ENCODE measurements at places on chromosomes 5 and 9.

DNA sequence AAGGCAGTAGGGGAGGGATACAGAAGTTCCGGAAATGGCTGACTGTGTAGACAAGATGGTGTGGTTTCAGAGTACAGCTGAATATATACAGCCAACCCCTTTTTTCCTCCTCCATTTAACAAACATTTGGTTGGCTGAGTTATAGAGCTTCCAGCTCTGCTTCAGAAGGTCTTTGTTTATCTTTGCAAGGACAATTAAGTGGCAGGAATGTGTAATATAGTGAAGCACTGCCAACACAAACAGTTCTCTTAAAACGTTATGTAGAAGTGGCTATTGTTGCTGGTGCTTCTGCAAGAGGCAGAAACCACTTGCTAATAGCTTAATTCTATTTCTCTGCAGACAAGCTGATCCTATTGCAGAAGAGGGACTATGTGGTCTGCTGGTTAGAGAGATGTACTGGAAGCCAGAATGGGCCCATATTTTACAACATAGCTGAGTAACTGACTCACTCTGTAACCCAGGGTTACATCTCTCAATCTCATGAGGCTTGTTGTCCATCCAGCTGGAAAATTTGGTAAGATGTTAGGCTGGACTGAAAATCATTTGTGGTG is 62.7 kb upstream of the OSMR start:
- no peak for DNase-seq

DNA sequence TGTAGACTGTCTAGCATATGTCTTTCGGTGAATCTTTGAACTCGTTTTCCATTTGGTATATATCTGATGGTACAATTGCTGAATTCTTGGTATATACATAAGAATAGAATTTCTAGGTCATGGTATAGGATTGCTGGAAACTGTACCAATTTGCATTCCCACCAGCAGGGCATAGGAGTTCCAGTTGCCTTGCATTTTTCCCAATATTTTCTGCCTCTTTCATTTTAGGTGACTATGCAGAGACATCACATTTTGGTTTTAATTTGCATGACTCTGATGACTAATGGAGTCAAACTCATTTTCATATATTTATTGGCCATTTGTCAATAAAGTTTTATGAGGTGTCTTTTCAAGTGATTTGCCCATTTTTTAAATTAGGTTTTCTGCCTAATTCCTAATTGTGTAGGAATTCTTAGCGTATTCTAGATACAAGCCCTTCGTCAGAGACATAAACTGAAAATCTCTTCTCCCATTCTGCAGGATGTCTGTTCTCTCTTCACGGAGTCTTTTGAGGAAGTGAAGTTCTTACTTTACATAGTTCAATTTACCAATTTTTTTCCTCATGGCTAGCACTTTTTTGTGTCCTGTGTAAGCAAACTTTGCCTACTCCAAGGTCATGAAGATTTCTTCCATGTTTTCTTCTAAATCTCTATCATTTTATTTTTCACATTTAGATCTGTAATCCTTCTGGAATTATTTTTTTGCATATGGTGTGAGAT is 28.9 kb upstream of the PDCD1LG2 start:
- DNase-seq: no peak

- no peak for DNase-seq
Observed at GRCh38 chr5:113520429-113520828, 6.9 kb downstream of the YTHDC2 start.

DNA sequence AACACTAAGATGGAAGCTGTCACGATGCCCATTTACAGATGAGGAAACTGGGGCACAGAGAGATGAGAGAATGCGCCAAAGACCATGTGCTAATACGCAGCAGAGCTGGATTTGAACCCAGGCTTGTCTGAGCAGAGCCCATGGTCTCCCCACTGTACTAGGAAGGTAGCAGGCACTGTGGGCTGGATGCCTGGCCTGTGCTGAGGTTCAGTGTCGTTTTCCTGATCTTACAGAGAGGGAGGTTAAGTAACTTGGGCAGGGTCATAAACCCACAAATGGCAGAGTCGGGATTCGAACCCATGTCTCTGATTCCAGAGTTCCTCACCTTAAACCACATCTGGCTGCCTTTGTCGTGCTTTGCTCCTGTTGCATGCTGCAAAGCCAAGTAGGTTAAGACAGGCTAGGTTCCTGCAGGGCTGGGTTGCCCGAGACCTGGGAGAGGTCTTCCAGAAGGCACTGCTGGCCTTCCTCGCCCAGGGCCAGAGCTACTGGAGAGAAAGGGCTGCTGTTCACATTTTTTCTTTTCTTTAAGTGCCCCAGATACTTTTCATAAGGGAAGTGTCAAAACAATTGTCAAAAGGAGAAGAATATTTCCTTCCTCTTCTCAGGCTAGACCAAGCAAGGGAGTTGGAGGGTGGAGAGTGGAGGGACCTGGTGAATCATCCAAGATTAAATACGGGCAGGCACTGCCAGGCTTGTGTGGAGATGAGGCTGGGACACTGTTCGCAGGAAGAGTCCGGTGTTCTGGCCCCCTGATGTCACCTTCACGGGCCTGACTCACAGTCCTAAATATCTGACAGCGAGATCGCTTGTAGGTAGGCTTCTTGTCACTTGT is 3.2 kb downstream of the NEK6 start:
- DNase-seq: no peak

GRCh38 chr5:102975045-102975444 is 144.9 kb downstream of the GIN1 start:
- DNase-seq: no peak

DNA sequence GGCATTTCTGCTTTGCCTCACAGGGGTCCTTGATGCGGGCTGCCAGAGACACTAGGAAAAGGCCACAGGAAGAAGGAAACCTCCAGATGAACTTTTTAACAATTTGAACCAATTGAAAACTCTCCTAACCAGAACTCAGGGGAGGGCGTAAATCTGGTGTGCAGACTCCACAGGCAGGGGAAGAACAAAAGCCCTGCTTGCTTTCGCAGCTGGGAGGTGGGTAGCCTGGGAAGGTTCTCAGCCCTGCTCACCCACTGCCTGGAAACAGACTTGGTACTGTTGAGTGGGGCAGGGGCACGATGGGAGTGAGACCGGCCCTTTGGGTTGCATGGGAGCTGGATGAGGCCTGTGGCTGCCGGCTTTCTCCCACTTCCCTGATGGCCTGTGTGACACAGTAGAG is 237.8 kb upstream of the TLE4 start:
- no peak for DNase-seq

DNA sequence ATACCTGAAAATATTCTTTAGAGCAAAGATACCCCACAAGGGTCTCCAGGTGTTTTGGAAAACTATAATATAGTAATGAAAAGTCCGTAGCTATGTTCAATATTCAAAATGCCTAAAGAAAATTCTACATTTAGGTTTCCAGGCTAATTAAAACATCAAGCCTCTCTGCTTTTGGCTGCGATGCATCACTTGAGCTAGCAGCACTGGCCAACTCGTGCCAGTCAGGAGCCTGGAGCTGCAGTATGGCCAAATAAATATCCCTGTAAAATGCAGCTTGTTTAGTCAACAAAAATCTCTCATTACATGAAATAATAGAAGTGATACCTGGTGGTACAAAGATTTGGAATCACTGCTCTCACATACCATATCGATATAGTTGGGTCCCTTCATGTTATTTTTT is 181.1 kb downstream of the ELAVL2 start:
- DNase-seq: no peak

GRCh38 chr9:65426231-65426630 is 141.2 kb upstream of the FOXD4L5 start:
- DNase-seq: no peak

GRCh38 chr5:154301726-154302125 is 111.2 kb downstream of the GALNT10 start:
- DNase-seq: no peak

DNA sequence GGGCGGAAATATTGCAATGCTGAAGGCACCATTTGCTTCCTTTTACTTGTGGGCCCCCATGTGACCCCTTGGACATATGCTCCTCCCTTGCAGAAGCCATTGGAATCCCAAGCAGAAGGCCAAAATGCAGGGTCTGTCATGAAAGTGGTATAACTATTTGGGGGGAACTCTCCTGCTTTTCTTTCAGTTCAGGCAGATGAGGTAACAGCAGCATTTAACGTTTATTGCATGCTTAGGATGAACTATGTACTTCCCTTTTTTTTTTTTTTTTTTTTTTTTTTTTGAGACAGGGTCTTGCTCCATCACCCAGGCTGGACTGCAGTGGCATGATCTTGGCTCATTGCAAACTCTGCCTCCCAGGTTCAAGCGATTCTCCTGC is 7.8 kb downstream of the FOXI1 start:
- DNase-seq: no peak

DNA sequence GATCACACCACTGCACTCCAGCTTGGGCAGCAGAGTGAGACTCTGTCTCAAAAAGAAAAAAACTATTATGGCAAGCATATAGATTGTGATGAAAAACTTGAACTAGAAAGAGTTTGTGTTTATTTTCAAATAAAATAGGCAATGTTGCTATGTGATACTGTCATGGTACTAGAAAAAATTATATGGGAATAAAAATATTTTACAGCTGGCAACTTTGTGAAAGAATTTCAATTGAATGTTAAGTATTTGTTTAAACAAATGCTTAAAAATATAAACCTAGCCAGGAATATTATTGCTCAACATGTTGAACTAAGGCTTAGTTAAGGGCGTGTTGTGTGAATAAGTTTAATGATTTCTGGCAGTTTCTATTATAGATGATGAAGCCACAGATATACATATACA is 31.7 kb downstream of the HSDL2 start:
- no peak for DNase-seq

GRCh38 chr5:159010661-159011442 is 88.9 kb downstream of the EBF1 start:
- DNase-seq: no peak

GRCh38 chr5:154652746-154653417 is 102.3 kb upstream of the LARP1 start:
- DNase-seq: no peak

GRCh38 chr5:124401476-124402143 is 344.8 kb downstream of the ZNF608 start:
- no peak for DNase-seq
